ENCODE measurements at places on chromosomes 12 and 14. TPM values are rescaled to one million over a fixed set of nuclear protein-coding genes. Genes with fewer than 3 reads are reported as not detected.

DNA sequence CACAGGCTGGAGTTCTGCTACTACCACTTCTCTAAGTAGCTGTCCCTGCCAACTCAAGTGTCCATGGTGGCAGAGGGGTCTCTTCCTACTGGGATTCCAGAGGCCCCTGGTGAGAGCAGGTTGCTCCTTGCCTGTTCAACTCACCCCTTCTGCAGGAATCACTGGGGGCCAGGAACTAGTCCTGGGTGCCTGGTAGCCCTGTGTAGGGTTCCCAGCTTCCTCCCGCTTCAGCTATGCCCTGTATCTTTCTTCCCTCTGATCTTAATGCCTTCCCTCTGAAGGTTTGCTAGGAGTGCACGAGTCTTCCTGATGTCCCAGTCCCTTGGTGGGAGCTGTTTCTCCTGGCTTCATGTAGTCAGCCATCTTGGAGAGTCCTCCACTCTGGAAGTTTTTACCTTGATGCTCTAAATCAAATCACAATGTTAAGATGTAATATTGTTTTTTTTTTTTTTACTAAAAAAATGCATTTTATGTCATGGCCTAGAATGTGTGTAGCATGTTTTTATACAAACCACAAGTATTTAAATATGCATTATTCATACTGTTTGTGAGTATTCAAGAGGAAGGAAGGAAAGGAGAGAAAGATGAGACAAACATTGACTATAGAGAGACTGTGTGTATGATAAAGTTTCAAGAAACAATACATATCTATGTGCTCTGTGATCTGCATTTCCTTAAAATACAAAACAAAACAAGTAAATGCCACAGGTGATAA, 54.7 kb downstream of the FRS2 start:
- DNase-seq = no peak

Gene TAS2R46
- total RNA-seq = 23.2 TPM

DNA sequence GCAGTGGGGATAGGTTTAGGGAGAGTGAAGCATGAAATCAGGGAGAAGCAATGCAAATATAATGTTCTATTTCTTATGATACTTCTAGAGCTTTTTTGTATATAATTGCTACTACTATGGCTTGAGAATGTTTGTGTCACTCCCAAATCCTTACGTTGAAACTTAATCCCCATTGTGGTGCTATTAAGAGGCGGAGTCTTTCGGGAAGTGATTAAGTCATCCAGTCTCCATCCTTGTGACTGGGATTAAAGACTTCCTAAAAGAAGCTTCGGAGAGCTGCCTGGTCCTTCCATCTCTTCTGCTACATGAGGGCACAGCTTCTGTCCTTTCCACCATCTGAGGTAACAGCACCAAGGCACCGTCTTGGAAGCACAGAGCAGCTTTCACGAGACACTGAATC, 81.2 kb downstream of the COX16 start:
- no peak for DNase-seq

Gene KRT7
- total RNA-seq = 153 TPM

DNA sequence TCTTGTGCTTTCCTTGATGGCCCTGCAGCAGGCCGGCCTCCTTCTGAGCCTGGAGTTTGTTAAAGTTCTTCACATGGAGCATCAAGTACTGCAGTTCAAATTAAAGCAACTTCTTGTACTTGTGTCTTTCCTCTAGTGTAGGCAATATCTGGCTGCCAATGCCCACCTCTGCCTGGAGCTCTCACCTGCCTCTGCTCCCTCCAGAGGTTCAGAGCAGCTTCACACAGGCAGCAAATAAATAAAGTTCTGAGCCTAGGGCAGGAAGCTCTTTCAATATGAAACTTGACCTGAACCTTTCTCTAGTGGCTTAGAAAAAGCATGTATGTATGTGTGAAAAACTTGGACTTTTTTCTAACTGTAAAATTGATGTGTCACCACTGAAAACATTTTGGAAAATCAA, 65.9 kb downstream of the ITPR2 start:
- DNase-seq = no peak

DNA sequence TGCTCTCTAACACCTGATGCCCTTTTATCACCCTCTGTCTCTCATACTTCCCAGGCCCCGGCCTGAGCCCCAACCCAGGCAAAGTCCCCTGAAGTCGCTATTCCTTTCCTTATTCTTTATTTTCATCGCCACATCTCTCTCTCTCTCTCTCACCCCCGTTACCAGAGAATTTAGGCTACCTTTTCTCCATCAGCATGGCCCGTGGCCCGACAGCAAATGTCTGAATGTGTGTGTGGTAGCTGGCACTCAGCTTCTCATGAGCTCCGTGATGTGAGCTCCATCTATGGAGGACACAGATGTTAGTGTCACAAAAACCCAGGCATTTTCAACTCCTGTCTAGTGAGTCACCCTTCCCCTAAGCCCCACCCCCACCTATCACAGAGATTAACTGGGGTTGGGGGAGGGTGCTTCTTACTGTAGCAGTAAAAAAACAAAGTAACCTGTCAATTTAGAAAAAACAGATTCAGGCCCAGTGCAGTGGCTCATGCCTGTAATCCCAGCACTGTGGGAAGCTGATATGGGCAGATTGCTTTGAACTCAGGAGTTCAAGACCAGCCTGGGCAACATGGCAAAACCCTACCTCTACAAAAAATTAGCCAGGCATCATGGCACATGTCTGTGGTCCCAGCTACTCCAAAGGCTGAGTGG, 53.8 kb downstream of the VCPKMT start:
- DNase-seq = no peak

DNA sequence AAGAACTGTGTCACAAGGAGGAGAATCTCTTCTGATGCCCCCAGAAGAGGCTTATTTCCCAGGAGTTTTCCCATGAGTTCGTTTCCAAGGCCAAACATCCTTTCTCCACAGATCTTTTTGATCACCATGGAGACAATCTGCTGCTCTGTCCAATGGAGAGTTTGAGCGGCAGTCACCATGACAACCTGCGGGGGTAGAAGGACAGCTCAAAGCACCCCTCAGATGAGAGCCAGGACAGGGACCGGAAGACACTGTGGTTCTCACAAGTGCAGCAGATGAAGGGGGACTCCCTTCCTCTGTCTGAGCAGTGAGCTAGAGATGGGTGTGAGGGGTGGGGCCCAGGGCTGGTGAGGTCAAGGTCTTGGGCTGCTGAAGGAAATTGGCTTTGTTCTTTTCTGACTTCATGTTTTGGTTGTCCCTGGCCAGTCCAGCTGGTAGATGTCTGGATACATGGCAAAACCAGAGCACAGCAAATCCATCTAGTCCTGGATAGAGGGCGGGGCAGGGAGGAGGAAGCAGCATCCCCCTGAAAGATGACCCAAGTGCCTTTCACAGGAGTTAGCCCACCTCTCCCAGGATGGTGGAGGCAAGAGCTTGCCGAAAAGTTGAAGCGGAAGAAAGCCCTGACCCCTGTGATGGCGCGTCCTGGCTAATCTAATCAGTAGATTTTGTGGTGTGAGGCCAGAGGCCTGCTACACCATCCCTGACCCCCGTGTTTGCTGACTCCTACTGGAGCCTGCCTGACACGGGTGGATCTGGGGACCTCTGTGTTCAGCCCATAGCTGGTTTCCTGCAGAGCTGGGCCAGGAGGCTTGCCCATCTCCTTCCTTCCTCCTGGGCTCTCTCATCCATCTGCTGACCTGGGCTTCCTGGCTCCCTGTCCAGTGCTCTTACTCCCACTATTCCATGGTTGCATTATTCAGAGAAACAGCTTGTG, 24.4 kb downstream of the DHRS2 start:
- DNase-seq = no peak

- no peak for DNase-seq
These were observed 6.2 kb upstream of the DHRS2 start for GRCh38 chr14:23629832-23630396.

Gene CCDC177
- not detected for total RNA-seq

Gene FGF6
- not detected for total RNA-seq

DNA sequence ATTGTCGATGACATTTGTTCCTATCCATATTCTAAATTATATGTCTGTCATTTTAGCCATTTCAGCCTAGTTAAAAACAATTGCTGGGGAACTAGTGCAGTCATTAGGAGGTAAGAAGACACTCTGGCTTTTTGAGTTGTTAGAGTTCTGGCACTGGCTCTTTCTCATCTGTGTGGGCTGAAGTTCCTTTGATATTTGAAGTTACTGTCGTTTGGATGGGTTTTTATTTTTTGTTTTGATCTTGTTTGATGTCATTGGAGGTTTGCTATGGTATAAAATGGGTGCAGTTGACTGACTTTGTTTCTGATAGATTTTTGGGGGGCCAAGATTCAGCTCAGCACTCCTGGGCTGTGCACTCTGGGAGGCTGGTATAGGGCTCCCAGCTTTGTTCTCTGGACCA, 20.7 kb upstream of the CD69 start:
- no peak for DNase-seq

DNA sequence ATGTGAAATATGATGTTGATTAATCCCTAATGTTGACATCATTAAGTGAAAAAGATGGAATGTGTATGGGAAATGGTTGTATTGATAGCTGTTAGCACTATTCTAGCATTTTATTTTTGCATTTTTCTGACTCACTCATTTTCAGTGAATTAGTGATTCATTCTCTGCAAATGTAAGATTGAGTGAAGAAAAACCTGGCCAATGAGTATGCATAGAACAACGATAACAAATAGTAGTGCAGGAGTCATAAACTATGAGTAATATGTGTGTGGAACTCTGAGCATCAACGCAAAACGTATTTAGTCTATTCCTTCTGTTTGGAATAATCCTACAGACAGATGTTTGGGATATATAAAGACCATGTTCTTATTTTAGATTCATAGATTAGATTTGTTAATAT, 76.3 kb upstream of the RTL1 start:
- DNase-seq = no peak

Gene PRIMA1
- 9.4 TPM for total RNA-seq

- no peak for DNase-seq
These were observed 230.4 kb downstream of the TRHDE start for GRCh38 chr12:72502546-72502945.

GRCh38 chr14:92917041-92917940, 5.7 kb upstream of the CHGA start:
- DNase-seq = no peak

Gene TDRD9
- 1.4 TPM for total RNA-seq

DNA sequence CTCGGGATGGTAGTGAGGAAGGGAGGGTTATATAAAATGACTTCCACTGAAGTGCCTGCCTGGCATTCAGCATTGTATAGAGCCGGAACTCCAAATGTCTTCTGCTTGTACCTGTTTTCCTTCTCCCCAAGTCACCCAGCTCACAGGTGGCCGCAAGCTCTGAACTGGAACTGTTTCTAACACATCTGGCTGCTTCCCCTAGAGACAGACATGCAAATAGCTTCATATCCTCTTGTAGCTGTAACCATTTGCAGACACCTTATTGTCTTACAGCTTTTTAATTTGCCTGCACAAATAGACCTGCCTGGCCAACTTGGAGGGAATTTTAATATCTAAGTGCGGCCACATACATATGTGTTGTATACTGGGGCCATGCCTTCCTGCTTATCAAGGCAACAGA, 126.0 kb downstream of the CHST11 start:
- no peak for DNase-seq

Gene KRT8
- total RNA-seq = 54.3 TPM

- no peak for DNase-seq
These were observed 55.0 kb upstream of the PSMC1 start for GRCh38 chr14:90201344-90201743.

DNA sequence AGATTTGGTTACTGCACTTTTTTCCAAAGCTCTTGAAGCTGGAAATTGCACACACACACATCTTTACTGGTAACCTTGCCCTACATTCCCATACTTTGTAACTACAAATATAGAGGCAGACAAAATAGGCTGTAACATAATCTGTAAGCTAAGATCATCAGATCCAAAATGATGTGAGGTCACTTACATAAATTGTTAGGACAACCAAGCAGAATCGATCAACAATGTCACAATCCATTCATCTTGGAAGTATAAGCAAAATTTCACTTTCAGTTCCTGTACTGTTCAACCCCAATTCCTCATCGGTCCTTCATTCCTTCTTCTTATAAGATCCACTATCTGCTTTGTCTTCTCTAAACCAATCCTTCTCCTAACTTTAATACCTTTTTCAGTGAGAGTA, 72.6 kb downstream of the EPS8 start:
- no peak for DNase-seq

DNA sequence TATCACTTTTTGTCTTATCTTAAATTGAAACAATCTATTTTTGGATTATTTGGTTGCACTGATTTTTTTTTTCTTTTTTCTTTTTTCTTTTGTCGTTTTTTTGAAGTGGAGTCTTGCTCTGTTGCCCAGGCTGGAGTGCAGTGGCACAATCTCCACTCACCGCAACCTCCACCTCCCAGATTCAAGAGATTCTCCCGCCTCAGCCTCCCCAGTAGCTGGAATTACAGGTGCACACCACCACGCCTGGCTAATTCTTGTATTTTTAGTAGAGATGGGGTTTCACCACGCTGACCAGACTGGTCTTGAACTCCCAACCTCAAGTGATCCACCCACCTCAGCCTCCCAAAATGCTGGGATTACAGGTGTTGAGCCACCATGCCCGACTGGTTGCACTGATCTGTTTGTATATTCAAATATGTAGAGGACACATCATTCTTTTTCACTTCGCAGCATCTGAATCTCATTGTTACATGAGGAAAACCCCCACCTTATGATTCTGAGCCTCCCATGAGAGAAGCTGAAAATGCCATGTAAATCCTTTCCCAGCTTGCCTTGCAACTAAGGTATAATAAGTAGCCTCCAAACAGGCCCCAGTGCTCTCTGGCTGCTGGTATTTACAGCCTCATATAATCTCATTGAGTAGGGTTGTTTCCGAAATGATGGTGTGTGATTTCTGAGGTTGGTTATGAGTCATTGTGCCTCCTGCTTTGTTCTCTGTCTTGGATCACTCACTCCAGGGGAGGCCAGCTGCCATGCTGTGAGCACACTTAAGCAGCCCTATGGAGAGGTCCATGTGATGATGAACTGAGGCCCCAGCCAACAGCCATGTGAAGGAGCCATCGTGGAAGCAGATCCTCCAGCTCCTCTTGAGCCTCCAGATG, 5.2 kb upstream of the HSP90B1 start:
- DNase-seq = no peak

- DNase-seq = no peak
These were observed 9.6 kb downstream of the ACTN1 start for GRCh38 chr14:68969278-68970033.

- peak; percentile 75 for DNase-seq
These were observed 499 bp downstream of the TOGARAM1 start for GRCh38 chr14:44962334-44963043.

GRCh38 chr12:121858662-121859572, at the start of gene HPD:
HPD (minus strand) TSS chr12:121858859; CDS start chr12:121858823, 36 bp downstream.
- DNase-seq = peak; percentile 33

DNA sequence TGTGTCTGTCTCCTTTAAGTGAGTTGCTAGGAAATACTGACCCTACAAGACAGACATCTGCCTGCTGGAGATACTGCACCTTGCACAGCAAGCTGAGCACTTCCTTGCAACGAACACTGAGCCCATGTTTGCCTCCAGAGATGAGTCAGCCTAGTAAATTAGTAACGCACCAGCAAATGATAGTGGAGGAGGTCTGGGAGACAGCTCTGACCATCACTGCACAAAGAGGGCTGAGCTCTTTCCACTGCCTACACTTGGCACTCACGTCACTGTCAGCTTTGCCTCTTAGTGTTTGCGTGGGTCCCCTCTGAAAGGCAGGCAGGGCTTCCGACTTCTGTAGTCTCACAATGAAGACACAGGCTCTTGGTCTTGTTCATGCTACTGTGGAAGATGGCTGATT, 109.0 kb downstream of the APAF1 start:
- DNase-seq = no peak

GRCh38 chr12:92561543-92561899, 141.3 kb upstream of the PLEKHG7 start:
- DNase-seq = peak; percentile 14

- no peak for DNase-seq
These were observed 8.0 kb downstream of the GLIPR1 start for GRCh38 chr12:75488553-75488952.
